Progenitor cell of endocrine pancreas (in vitro differentiated cells): ENCODE measurements at places on chromosomes 11 and 22. TPM values are rescaled to one million over a fixed set of nuclear protein-coding genes. Genes with fewer than 3 reads are reported as not detected.

The MPEG1 gene
- not detected in 2 replicates for total RNA-seq

The SCN4B gene
- total RNA-seq = 0.16 TPM in 1 of 2 replicates, not detected in the other

The CDC42BPG gene
- total RNA-seq = 20.1 and 21.1 TPM in 2 replicates

The LINC01488 gene
- 1.3 and 1.4 TPM in 2 replicates for total RNA-seq

GRCh38 chr11:74608431-74608830 lies 16.0 kb downstream of the POLD3 start:
- no peaks in the 10 kb centered on the region for H3K27me3 ChIP-seq
- DNase-seq = no peak
- peaks cover 10% of the 10 kb centered on the region for H3K36me3 ChIP-seq

DNA sequence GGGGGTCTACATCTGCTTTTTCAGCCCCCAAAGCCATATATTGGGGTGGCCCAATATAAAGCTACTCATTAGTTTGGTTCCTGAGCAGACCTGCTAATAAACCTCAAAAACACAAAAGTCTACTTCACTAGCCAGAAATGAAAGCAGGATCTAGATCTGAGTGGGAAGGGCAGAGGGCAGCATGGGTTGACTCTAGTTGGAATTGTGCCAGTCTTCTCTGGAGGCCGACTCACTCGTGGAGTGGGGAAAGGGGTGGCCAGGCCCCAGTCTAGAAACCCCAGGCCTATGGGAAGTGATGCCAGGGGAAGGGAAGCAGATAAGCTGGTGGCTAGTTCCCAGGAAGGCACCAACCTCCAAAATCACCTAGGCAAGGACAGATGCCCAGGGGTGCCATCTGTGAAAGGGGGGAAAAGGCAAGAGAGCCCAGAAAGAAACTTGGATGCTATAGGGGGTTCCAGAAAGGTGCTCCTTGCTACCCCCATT lies 5.3 kb downstream of the PATZ1 start:
- peaks cover 20% of the 10 kb centered on the region for H3K36me3 ChIP-seq
- no peak for DNase-seq
- peak overlapping the region; percentile 49 for H3K4me3 ChIP-seq

- H3K36me3 ChIP-seq = no peaks in the 10 kb centered on the region
- no peak overlapping the region for H3K27ac ChIP-seq
- H3K27me3 ChIP-seq = no peaks in the 10 kb centered on the region
- H3K4me3 ChIP-seq = no peak overlapping the region
- no peaks in the 10 kb centered on the region for H3K4me1 ChIP-seq
Observed at GRCh38 chr11:24124876-24125275, 372.0 kb upstream of the LUZP2 start.

- peak overlapping the region; percentile 46 for H3K27ac ChIP-seq
- H3K27me3 ChIP-seq = no peaks in the 10 kb centered on the region
- no peak for DNase-seq
- peaks cover 8% of the 10 kb centered on the region for H3K36me3 ChIP-seq
Observed at GRCh38 chr11:28343304-28344233, 235.4 kb downstream of the METTL15 start.

DNA sequence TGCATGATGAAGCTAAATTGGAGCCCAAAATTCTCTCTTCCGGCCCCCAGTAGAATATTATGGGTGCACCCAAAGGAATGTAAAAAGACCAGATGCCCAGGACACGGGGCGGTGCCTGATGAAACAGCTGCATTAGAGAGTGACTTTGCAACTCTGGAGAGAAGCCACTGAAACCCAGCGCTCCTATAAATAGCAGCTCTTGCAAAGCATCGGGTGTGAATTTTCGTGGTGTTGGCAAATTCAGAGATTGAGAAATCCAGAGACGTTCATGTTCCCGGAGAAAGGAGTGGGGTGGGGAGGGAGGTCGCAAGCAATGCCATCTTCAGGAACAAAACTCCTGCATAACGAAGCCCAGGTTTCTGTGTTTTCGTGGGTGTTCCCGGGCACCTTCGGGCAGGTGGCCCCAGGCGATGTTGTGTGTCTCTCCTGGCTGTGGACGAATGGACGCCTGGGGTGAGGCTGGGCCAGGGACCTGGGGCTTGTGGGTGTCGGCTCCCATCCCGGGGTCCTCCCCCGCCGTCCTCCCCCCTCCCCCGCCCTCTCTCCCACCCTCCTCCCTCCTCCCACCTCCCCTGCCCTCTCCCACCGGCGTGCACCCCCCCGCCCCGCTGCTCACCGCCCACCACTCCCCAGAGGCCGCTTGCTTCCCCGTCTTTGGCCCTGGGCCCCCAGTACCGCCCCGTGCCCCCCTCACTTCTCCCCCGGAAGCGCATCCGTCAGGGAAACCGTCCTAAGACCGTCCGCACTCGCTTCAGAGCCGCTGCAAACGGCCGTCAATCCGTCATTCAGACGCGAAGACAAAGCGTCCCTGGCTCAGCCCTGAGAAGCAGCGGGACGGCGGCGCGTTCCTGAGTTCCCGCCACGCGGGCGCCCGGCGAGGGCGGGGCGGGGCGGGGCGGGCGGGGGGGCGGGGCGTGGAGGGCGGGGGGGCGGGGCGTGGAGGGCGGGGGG lies 26.7 kb upstream of the TOLLIP start:
- no peak overlapping the region for H3K27ac ChIP-seq
- peak overlapping the region; percentile 66 for H3K4me3 ChIP-seq
- peaks cover 19% of the 10 kb centered on the region for H3K4me1 ChIP-seq
- peaks cover 3% of the 10 kb centered on the region for H3K36me3 ChIP-seq
- peak; percentile 46 for DNase-seq

- DNase-seq = no peak
- H3K27me3 ChIP-seq = peaks cover 10% of the 10 kb centered on the region
- no peak overlapping the region for H3K4me3 ChIP-seq
Observed at GRCh38 chr11:2709429-2709828, 9.6 kb upstream of the KCNQ1OT1 start.

DNA sequence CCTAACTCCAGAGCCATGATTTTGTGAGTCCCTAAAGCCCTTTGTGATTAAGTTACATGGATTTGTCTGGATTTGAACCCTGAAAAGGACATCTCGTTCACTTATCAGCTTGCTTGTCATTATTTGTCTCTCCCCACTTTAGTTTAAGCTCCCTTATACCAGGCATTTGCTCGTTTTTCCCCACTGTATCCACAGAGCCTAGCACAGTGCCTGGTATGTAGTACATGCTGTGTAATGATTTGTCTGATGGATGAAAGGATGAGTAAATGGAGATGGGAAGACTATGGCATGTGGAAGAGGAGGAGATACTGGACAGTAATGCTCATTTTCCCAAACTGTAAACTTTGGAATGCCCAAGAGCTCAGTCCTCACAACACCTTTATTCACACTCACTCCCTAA lies 9.2 kb upstream of the MCHR1 start:
- no peak overlapping the region for H3K4me3 ChIP-seq
- peaks cover 2% of the 10 kb centered on the region for H3K4me1 ChIP-seq

- H3K4me1 ChIP-seq = peaks cover 2% of the 10 kb centered on the region
- H3K27me3 ChIP-seq = peaks cover 58% of the 10 kb centered on the region
- H3K4me3 ChIP-seq = no peak overlapping the region
- no peak for DNase-seq
- no peaks in the 10 kb centered on the region for H3K36me3 ChIP-seq
Observed at GRCh38 chr11:132424433-132424832, 1054.0 kb downstream of the NTM start.

DNA sequence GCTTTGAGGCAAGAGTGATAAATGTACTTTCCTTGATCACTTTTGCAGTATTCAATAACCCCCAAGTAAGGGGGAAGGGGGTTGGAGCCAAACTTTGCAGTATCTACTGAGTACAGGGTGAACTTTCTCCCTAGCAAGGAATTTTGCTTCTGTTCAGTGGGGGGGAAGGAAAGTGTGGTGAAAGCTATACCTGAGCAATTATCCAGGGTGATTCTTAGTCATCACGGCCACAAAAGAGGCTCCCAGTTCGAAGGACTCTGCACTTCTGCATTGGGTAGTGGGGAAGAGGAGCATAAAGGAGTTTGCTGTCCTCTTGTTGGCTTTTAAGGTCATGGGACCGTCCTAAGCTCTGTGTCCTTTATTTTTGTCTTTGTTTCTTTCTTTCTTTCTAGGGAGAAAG lies 346.5 kb upstream of the SYN3 start:
- H3K27me3 ChIP-seq = no peaks in the 10 kb centered on the region
- H3K4me3 ChIP-seq = no peak overlapping the region
- H3K4me1 ChIP-seq = peaks cover 2% of the 10 kb centered on the region
- no peak overlapping the region for H3K27ac ChIP-seq
